ENCODE measurements at places on chromosomes 7 and 10.
A peak's percentile ranks its signal among the peaks of the same experiment; 100 is the strongest.

- DNase-seq = no peak
Measured at GRCh38 chr7:156773966-156774365, 119.0 kb downstream of the LMBR1 start.

DNA sequence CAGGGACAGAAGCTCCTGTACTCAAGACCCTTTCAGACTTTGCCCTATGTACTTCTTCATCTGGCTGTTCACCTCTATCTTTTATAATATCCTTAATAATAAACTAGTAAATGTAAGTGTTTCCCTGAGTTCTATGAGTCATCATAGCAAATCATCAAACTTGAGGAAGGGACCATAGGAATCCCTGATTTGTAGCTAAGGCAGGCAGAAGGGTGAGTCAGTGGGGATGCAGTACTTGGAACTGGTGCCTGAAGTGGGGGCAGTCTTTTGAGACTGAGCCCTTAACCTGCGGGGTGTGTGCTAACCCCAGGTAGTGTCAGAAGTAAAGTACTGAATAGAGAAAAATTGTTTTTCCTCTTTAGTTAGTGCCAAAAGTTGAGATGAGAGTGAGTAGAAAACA lies 6.2 kb upstream of the TMEM243 start:
- DNase-seq = no peak

- DNase-seq = no peak
Measured at GRCh38 chr7:158267742-158268435, 319.7 kb downstream of the PTPRN2 start.

DNA sequence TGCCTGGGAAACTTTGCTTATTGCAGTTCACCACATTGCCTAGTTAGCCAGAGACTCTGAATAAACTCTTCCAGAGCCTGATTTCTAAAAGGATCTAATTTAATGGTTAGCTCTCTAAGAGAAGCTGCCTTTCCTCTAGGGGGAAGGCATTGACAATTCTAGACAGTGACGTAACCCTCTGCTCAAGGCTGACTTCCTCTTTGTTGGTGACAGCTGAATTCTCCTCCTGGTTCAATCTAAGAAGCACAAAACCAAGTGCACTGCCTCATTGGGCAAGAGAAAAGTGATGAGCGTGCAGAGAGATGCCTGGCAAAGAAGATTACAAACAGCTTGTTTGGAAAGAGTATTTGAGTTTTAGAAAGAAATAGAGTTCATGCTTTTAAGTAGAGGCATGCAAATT lies 102.7 kb downstream of the MACC1 start:
- DNase-seq = peak; percentile 41

DNA sequence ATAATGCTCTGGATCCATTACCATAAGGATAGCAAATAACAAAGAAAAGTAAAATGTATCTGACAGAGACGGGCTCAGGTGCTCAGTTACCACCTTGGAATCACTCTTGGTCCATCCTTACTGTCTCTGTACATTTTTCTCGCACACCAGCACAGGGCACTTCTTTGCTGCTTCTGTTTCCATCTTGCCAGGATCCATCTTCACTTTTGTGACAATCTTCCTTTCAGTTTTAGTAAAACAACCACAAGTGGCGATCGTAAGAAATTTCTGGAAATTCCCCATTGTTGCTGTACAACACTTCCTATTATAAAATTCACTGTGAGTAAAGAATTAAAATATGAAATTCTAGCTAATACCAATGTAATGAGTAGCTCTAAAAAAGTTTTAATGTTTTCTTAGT lies 695.5 kb downstream of the GRM8 start:
- DNase-seq = no peak

- no peak for DNase-seq
Measured at GRCh38 chr10:122348935-122349361, 25.6 kb upstream of the PLEKHA1 start.

- no peak for DNase-seq
Measured at GRCh38 chr7:42348631-42349030, 111.6 kb upstream of the GLI3 start.

- no peak for DNase-seq
Measured at GRCh38 chr10:125264757-125265578, 104.6 kb upstream of the CTBP2 start.
